ENCODE measurements at places on chromosomes 7 and 10. TPM values are rescaled to one million over a fixed set of nuclear protein-coding genes. Genes with fewer than 3 reads are reported as not detected.

DNA sequence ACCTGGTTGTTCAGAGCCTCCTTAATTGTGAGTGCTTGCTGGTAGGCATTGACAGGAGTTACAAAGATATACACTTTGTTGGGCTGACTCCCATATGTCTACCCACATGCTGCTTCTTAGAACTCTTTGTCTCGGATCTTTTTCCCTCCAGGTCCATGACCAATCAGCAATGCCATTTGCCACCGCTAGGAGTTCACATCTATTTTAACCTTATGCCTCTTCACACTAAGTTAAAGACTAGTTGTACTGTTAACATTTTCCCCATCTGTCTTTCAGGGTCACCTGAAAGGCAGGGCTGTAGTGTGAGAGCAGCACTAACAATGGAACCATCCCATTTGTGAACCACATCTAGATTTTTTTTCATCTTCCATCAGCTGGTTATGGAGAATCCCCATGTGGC is 226.7 kb upstream of the NPY start:
- no peak for DNase-seq

GRCh38 chr7:17185690-17186070 is 112.8 kb upstream of the AHR start:
- peak; percentile 44 for DNase-seq

GRCh38 chr10:110113670-110114337 is 93.6 kb upstream of the MXI1 start:
- DNase-seq = no peak

- DNase-seq = no peak
These were observed 137.8 kb upstream of the PPP2R2D start for GRCh38 chr10:131762789-131763696.

OR2A7 gene
- total RNA-seq = 0.32 TPM

All from fibroblast of villous mesenchyme (primary cell).